ENCODE measurements at places on chromosomes 16 and 17.

DNA sequence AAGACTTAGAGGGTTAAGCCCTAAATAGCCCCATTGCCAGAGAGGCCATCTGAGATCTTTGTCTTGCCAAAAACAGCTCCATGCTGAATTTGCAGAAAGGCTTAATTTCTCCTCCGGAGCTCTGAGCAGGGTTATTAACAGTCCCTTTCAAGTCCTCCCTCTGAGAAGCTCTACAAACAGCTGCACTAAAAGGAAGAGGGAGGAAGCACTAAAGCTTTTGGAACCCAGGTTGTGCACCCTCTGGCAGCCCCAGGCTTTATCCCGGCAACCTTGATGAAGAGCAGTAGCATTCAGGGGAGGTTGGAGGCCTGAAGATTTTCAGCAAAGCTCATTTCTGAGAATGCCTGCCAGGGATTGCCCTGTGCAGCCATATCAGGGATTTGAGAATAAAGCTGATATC lies 554.7 kb downstream of the RBFOX1 start:
- no peak for DNase-seq

- DNase-seq, result peak; percentile 23
Observed at GRCh38 chr17:836151-836550, 54.0 kb downstream of the MRM3 start.

GRCh38 chr17:61366715-61367413 lies 32.8 kb upstream of the TBX2 start:
- DNase-seq, result no peak

DNA sequence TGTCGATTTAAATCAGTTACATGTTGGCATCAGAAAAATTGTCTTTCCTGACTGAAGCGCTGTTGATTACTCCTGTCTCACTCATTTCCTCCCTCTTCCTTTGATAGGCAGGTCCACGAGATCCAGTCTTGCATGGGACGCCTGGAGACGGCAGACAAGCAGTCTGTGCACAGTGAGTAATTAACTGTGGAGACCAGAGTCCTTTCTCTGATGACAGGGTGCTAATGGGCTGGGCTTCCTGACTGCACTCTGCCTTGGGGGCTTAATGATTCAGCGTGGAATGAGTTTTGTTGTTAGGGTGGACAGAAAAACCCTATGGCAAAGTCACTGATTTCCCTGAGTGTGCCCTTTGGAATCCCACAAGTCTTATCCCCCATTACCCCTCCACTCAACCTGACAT lies 6.5 kb downstream of the GOSR2 start:
- DNase-seq, result peak; percentile 23

All from choroid plexus epithelial cell (primary cell).